ENCODE measurements at places on chromosomes 4 and X.

DNA sequence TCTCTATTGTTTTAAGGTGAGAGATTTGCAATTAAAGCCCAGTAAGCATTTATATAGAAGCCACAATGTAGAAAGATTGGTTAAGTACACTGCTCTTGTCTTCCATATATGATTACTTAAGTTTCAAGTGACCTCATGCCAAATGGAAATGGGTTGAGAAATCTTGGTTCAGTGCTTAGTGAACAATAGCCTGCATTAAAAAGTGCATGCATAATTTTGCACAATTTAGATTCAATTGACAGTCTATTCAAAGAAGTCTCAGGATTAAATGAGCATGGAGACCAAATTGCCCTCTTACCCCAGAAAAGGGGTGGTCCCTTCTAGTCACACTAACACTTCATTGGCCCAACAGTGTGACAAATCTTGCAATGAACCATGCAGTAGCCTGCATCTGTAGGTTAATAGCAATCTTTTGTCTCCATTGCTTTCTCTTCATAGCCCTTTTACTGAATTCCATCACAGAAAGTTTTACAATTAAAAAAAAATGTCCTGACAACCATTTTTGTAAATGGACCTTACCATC, 93.6 kb downstream of the HHIP start:
- no peak for DNase-seq

DNA sequence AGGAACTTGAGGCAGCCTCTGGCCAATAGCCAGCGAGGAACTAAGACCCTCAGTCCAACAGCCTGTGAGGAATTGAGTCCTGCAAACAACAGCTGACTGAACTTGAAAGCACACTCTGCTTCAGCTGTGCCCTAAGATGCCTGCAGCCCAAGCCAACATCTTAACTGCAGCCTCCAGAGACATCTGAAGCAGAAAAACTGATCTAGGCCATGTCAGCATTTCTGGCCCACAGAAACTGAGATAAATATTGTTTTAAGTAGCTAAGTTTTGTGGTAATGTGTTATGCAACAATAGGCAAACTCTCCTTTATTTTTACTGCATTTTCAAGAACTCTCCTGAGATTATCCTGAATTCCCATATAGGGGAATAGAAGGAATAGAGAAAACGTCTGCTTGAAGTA, 24.4 kb upstream of the PIGA start:
- no peak for DNase-seq

GRCh38 chr4:182537031-182537795, 294.0 kb downstream of the TENM3 start:
- DNase-seq = no peak

- DNase-seq = no peak
These were observed 5.5 kb upstream of the STK26 start for GRCh38 chrX:132017431-132018185.

GRCh38 chr4:81472281-81473182, 825 bp upstream of the RASGEF1B start:
- DNase-seq = no peak

- DNase-seq = no peak
These were observed 121.1 kb upstream of the OTUD4 start for GRCh38 chr4:145301386-145302080.

GRCh38 chrX:32281853-32282252, 929.5 kb downstream of the DMD start:
- no peak for DNase-seq

All from stimulated activated CD8-positive, alpha-beta memory T cell treated with anti-CD3 and anti-CD28 coated beads, Interleukin-4, amount 100 ng/mL, for 1 hour (primary cell).